Fibroblast of the aortic adventitia (primary cell): ENCODE measurements at places on chromosomes 1 and 21.

- DNase-seq, result no peak
These were observed 100.4 kb downstream of the LHX8 start for GRCh38 chr1:75234562-75234961.

DNA sequence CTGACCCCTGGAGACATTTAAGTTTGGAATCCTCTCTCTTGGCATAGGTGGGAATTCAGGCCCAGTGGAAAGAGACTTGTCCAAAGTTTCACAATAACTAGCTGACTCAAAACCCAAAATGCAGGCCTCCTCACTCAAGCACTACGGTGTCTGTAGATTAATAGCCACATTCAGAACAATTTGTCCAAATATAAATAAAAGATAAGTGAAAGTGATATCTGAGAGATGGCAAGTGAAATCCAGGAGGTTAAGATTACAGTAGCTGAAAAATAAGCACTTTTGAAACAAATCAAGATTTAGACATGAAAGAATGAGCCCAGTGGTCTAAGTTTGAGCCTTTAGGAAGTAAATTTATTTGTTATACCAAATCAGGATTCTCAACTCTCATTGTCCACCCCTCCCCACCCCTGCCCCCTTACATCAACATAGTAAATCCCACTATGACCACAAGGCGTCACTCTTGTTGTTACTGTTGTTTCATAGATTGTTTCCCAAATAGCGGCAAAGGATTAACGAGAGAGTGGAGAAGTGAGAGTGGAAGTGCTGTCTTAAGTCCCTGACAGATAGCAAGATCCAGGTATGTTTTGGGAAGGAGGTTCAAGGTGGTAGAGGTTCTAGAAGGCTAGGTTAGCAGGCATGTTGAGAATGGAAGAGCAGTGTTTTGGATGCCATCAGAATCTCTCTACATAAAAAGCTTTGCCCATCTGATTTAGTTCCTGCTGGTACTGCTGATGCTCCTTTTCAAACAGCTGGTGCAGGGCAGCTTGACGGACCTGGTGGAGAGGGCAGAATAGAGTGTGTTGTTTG, 7.1 kb upstream of the TPM3 start:
- DNase-seq, result peak; percentile 79

DNA sequence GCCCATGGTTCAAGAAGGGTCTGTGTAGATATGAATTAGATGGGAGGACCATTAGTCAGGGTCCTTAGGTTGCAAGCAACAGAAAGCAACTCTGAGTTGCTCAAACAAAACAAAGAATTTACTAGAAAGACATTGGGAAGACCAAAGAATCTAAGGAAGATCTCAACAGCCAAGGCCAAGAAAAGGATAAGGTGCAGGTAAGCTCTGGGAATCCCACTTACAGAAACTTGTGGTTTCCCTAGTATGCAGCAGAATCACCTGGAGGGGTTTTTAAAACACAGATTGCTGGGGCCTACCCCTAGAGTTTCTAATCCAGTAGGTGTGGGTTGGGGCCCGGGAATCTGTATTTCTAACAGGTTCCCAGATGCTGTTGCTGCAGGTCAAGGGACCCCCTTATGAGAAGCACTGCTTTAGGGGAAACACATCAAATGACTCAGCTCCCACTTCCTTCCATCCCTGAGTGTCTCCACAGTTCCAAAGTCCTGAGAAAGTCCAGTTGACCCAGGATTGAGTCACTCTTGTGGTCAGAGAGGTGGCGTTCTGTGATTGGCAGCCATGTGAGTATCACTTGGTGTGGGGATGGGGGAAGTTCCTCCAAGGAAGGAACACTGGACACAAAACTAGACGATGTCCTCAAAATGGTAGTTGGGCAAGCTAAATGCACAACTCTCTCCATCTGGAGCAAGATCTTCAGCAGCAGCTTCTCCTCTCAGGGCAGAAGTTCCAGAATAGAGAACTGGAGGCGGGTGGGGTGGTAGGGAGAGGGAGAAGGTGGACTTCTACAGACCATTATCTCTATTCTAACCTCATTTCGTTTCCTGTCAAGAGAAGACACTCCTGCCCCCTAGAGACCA, 24.2 kb upstream of the EYA3 start:
- DNase-seq, result peak; percentile 37

DNA sequence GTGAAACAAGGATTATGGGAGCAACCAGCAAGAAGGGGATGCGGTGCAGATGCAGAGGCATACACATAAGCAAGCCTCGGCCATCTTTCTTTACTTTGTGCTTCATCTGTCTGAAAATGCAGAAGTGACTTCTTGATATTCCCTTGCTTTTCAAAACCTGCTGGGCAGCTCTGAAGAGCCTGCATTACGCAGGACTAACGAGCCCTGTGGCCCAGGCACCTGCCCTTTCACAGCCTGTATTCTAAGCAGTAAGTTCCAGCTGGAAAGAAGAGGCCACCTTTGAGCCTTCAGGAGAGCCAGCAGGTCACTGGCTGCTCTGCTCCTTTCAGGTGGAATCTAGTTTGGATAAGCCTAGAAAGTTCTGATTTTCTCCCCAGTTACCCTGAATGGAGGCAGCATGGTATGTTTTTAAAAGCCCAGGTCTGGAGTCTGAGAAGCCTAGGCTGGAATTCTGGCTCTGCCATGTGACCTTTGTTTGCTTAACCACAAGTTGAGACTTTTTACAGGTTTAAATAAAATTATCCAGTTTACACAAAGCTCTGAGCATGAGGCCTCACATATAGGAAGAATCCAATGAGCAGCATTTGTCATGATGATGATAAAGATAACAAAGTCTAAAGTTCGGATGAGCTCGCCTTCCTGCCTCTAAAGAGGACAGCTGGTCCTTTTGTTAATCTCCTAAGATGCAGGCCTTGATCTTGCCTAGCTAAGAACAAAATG, 122.9 kb downstream of the UBR4 start:
- DNase-seq, result no peak

GRCh38 chr1:110800079-110800478, 72.9 kb upstream of the CD53 start:
- DNase-seq, result no peak

DNA sequence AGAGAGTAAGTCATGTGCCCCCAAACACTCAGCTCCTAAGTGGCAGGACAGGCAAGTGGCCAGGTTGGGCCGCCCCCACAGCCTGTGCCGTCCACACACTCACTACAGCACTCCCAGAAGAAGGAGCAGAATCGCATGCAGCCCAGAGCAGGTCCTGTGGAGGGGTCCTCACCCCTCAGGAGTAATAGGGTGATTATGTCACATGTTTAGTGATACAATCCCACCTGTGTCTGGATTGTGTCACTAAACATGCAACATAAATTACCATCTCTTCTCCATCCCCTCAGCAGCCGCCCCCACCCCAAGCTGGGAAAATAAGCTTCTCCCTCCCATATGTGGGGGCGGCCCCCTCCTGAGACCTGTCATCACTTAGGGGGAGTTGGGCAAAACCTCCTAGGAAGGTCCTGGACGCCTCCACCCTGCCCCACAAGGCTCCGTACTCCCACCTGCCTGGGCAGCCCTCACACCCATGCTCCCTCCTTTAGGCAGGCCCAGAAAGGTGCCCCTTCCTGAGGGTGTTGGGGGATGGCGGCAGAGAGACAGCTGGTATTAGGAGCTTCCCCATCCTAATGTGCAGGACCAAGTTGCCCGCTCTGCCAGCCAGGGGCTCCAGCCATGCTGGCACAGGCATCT, 56.9 kb downstream of the STUM start:
- no peak for DNase-seq

DNA sequence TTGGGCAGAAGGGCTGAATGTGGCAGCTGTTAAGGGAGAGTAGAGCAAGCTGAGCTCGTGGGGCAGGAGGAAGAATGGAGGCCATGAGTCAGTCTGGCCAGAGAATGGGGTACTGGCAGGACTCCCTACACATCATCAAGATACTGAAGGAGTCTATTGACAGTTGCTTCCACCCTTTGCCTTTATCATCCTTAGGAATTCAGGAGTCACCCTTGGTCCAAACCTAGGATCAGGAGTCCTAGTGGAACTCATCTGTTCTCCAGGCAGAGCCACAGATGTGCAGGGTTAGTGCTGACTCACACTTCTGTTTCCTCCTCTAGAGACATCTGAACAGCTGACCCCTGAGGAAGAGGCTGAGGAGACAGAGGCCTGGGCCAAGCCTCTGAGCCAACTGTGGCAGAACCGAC, 18.7 kb upstream of the ST3GAL3 start:
- DNase-seq, result peak; percentile 88

GRCh38 chr21:45801989-45802388, 158.5 kb downstream of the PCBP3 start:
- no peak for DNase-seq

- peak; percentile 23 for DNase-seq
These were observed 19.2 kb downstream of the CRCT1 start for GRCh38 chr1:152533327-152533938.

DNA sequence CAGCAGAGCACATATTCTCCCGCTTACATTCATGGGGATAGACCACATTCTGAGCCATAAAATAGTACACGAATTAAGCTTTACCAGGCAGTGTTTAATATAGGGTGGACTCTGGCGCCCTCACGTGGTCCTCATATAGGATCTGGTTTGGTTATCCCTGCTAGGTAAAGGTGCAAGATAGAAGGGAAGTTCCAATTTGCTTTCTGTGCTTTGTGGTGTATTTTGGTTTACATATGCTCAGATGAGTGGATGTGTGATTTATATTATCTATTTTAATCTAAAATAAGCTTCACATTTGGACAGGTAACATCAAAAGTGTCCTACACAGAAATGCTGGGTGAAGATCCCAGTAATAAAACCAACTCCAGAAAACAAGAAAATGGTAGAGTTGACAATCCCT, 3.6 kb downstream of the CR1 start:
- peak; percentile 70 for DNase-seq

DNA sequence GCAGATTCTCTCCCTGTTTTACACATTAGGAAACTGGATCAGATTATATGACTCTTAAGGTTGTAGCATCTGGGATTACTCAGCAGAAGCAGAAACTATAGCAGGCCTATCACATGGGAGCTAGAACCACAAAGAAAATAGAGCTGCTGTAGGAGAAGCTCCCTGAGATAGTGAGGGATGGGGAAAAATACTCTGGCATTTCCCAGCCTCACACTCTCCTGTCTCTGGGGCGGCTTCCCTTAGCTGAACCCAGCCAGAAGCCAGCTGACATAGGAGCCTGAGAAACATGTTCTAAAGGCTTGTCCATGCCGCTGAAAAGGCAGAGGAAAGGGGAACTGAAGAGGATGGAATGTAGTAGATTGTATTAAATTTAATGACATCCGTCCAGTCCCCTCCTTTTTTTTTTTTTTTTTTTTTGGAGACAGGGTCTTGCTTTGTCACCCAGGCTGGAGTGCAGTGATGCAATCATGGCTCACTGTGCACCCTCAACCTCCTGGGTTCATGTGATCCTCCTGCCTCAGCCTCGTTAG, 76.8 kb upstream of the DNAJC6 start:
- DNase-seq, result no peak

- no peak for DNase-seq
These were observed 6.8 kb downstream of the CDCA8 start for GRCh38 chr1:37699147-37699546.

DNA sequence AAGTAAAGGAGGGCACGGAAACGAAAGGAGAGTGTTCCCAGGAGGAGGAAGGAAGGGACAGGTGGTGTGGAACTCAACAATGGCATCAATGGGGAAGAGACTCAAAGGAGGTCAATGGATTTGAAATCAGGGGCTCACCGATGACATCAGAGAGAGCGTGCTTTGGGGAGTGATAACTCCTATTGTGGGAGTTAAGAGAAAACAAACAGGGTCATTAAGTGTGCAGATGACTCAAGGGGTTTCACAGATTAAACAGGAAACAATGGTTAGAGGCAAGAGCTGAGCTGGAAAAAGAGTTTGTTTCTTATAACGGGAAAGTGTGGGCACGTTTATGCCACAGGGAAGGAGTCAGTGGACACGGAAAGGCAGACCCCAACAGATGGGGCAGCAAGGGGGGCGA, 629.1 kb downstream of the SMYD3 start:
- DNase-seq, result peak; percentile 73

DNA sequence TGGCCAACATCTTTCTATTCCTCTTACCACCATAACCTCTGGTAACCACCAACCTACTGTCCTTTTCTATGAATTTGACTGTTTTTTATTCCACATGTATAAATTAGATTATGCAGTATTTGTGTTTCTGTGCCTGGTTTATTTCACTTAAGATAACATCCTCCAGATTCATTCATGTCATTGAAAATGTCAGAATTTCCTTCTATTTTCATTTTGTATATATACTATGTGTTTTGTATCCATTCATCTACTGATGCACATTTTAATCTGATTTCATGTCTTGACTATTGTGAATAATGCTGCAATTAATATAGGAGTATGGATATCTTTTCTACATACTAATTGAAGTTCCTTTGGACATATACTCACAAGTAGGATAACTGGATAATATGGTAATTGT, 403.2 kb downstream of the NCAM2 start:
- no peak for DNase-seq

DNA sequence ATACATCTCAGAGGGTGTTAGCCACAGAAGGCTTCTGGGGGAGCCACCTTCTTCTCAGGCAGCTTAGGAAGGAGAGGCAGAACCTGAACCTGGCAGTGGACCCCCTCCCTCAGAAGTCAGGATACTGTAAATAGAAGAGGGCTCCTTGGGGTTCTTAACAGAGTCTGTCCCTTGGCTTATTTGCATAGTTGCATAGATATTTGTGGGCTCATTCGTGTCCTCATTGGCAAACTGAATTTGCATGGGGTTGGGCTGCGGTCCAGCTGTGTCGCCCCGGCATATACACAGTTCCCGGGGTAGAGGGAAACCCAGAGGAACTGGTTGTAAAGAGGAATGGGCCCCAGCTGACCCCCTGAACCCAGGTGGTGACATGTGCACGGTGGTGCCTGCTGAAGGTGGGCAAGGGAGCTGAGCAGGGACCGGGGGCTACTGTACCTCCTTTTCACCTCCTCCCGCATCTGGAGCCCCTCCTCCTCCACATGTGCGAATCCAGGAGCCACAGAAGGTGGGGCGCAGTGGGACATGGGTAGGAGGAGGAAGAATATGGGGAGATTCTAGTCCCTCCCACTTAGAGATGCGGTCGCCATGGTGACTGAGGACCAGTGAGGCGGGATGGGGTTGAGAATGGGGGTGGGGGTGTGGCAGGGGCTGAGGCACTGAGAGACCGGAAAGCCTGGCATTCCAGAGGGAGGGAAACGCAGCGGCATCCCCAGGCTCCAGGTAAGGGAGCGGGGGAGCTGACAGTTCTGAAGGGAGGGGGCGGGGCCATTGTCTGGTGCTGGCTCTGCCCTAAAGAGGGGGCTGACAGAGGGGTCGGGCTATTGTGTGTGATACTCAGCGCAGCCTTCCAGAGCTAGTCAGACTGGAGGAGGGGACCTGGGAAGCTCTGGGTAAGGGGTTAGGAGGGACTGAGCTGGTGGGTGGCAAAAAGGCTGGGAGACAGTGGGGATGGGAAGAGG, 3.7 kb upstream of the SEMA4A start:
- no peak for DNase-seq

GRCh38 chr1:212700223-212700891, 717 bp upstream of the BATF3 start:
- DNase-seq, result no peak

- DNase-seq, result no peak
These were observed 34.0 kb upstream of the DPT start for GRCh38 chr1:168763031-168763430.
